ENCODE measurements at places on chromosomes 1 and 21.

- no peak for DNase-seq
Observed at GRCh38 chr1:76625886-76626678, 241.2 kb upstream of the ST6GALNAC5 start.

DNA sequence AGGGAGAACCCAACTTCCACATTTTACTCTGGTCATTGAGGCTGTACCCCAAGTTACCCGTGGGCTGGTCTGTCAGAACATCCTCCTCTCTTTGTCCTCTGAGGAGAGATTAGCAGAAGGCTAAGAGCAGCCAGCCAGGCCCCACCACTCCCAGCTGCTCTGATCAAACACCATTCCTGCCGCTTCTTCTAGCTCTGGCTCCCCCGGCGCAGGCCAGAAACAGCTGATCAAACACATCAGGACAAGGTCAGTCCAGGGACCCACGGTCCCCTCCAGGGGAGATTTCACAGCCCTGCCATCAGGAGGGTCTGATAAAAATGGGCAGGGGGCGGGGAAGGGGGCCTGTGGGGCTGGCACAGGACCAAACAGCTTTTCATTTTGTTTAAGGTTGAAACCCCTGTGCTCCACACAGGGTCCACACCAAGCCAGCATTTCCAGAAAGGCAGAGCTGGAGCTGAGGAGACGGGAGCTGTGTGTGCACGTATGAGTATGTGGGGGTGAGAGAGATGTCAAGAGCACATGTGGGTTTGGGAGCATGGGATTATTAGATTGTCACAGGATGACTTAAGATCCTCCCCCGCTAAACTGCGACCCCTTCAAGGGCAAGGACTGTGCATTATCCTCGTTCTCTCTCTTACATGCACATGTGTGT lies 29.9 kb upstream of the EPHA8 start:
- no peak for DNase-seq

DNA sequence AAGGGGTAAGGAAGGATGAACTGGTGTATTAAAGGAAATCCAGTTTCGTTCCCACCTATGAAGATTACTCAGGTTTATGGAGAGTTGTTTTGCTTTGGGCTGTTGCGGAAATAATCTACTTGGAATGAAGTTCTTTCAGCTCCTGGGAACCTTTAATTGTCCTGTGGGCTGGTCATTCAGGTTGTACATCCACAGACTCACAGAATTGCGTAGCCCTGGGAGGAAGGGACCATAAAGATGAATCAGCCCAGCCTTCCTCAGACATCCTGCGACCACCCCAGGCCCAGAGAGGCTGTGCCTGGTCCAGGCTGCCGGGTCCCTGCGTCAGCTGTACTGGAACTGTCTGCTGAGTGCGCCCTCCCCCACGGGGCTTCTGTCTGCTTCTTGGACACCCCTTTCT lies 72.7 kb downstream of the GALNT2 start:
- no peak for DNase-seq

DNA sequence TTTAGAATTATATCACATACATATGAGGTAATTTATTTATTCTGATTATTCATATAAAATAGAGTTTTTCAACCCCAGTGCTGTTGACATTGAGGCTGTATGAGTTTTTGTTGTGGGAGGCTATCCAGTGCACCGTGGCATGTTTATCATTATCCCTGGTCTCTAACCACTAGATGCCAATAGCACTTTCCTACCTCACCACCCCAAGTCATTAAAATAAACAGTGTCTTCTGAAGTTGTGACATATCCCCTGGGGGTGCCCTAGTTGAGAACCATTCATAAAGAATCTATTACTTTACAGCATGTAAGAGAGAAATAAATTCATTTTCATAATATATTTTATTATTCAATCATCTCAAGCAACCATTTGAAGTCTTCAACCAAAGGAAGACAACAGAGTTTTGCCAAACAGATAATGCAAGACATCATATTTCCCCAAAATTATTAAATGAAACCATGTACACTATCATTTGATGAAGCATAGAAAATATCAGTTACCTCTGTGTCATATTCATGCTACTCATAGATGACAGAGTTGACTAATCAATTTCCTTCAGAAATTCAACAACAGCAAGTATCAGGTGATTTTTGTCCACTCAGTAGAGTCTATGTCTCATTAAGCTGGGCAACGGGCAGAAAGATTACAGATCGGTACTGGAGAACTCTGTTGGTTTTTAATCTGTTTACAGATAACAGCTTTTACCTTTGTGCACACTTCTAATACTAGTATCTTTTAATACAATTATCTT lies 39.5 kb upstream of the RGS1 start:
- no peak for DNase-seq

- DNase-seq, result no peak
Observed at GRCh38 chr1:49136738-49137251, 360.1 kb upstream of the BEND5 start.

DNA sequence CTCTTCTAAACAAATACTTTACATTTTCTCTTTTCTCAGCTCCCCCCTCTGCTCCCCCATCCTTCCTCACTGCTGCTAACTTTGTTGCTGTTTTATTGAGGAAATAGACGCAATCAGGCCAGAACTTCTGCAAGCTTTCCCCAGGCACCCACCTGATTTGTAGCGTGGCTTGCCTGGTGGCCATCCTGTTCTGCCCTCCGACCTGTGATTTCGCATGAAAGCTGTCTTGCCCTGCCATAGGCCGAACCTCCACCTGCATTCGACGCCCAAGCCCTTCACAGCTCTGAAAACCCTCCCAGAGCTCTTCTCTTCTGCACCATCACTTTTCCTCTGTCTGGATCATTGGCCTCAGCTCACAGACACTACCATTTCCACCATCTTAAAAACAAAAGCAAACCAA lies 100.6 kb downstream of the PLPP3 start:
- DNase-seq, result no peak

- no peak for DNase-seq
Observed at GRCh38 chr1:228906223-228906860, 171.1 kb downstream of the RHOU start.

DNA sequence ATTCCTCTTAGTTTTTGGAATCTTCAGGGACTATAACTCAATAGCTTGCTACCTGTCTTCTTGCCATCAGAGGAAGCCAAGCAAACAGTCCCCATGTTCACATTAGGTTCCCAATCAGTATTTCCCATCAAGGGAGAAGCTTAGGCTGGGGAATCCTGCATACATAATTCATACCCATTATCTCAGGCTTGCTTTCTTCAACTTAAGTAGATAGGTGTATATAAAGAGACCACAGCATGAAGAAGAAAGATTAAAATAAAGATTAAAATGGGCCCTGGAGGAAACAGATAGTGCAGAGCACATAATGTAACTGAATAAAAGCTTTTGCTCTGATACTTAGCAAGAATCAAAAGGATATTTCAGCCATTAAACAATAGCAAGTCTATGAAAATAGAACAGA lies 29.0 kb upstream of the KCNK1 start:
- no peak for DNase-seq

DNA sequence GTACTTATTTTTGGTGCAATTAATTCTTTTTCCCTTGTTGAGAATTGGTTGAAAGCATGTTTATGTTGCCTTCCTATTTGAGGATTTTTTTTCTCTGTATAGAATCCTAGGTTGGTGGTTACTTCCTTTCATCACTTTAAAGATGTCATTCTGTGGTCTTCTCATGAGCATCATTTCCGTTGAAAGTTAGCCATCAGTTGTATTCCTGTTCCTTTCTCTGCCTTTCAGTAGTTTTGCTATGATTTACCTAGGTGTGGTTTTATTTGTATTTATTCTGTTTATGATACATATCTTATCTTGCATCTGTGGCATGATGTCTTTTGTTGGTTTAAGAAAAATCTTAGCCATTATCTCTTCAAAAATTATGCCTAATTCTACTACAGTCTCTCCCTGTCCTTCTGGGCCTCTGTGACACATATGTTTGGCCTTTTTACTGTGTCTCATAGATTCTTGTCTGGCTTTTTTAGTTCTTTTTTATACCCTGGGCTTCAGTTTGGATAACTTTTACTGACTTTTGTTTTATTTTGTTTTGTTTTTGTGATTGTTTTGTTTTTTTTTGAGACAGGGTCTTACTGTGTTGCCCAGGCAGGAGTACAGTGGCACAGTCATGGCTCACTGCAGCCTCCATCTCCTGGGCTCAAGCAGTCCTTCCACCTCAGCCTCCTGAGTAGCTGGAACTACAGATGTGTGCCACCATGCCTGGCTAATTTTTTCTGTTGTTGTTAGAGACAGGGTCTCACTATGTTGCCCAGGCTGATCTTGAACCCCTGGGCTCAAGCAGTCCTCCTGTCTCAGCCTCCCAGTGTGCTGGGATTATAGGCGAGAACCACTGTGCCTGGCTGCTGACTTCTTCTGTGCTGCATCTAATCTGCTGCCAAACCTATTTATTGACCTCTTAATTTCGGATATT lies 24.1 kb downstream of the PTGFRN start:
- DNase-seq, result no peak

GRCh38 chr1:221945669-221946068 lies 203.8 kb upstream of the DUSP10 start:
- no peak for DNase-seq

- no peak for DNase-seq
Observed at GRCh38 chr1:166156674-166157073, 10.1 kb downstream of the FAM78B start.

DNA sequence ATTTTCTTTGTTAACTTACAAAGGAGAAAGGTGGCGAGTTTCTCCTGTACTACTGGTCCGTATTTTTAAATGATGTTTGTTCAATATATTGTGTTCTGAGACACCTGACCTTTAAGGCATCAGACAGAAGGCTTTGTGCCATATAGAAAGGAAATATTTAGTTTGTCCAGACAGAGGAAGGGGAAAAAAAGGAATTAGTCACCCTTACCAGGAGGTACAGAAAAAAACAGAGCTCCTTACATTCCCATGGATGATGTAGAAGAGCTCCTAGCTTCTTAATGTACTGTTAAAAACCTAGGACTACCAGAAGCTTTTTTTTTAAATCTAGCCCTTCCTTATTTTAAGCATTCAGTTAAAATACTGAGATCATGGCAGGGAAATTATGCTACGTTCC lies 12.4 kb upstream of the PODN start:
- DNase-seq, result no peak

GRCh38 chr1:163036671-163037070 lies 32.5 kb upstream of the RGS4 start:
- no peak for DNase-seq

- no peak for DNase-seq
Observed at GRCh38 chr21:28602546-28602945, 390.1 kb downstream of the LTN1 start.

- peak; percentile 48 for DNase-seq
Observed at GRCh38 chr1:154404984-154405746, at the start of gene IL6R. Gene IL6R (plus strand): TSS chr1:154405343. CDS start chr1:154405630, 287 bp downstream.

DNA sequence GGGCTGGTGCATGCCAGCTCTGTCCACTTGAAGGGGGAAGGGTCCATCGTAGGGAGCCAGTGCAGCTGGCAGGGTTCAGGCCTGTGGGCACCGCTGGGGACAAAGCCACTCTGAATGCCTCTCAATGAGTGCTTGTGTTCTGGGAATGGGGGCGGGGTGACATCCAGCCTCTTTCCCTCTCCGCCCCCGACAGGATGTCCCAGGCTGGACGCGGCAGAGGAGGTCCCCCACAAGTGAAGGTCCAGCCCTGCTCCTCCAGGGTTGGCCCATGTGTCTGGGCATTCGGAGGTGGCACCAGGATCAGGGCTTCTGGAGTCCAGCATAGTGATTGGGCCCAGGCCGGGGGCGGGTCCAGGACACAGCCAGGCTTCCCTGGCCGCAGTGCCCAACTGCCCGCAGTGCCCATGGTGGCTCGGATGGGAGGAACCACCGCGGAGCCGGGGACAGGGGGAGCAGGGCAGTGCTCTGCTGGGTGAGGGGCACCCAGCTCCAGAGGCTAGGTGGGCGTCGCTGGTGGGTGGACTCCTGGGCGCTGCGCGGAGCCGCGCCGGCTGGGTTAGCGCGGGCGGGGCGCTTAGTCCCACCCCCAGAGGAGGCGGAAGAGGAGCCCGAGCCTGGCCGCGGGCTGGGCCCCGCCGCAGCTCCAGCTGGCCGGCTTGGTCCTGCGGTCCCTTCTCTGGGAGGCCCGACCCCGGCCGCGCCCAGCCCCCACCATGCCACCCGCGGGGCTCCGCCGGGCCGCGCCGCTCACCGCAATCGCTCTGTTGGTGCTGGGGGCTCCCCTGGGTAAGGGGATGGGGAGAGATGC lies at the start of gene SHISA4:
Gene SHISA4, plus strand, starts transcription at position 617 of the 808 bp plus-strand sequence. Its CDS starts 97 bp downstream, at position 714.
- peak; percentile 88 for DNase-seq

GRCh38 chr1:156920233-156921052 lies at the start of gene LRRC71:
Gene LRRC71 (plus strand): TSS chr1:156920632. CDS start chr1:156920804, 172 bp downstream.
- peak; percentile 48 for DNase-seq

DNA sequence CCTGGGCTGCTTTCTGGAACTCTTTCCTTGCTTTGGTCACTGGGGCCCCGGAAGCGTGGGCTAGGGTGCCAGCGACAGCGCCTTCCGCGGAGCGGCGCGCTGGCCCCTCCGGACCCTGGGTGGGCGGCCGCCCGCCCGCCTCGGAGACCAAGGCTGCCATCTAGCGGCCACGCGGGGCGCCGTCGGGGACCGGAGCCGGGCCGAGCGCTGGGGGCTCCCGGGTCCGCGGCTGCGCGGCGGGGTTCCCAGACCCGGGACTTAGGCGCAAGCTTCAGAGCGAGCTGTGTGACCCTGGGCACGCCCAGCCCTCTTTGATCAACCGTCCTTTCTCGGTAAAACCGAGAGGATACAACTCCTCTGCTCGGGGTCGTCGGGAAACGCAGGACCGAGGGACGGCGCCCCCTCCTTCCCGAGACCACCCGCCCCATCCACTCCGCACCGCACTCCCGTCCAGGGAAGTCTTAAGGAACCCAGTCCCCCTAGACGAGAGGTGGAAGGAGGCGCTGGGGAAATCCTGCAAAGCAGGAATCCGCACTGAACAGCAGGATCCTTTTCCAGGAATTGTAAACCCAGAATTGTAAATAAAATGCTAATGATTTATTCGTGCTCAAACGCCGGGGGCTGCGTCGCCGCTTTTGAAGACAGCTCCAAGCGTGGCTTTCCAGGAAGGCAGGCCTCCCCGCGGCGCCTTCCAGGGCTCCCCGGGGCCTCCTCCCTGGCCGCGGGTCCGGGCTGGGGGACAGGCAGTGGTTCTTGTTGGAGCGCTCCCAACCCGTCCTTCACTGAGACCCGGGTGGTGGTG lies 41.2 kb downstream of the RRAGC start:
- peak; percentile 5 for DNase-seq

DNA sequence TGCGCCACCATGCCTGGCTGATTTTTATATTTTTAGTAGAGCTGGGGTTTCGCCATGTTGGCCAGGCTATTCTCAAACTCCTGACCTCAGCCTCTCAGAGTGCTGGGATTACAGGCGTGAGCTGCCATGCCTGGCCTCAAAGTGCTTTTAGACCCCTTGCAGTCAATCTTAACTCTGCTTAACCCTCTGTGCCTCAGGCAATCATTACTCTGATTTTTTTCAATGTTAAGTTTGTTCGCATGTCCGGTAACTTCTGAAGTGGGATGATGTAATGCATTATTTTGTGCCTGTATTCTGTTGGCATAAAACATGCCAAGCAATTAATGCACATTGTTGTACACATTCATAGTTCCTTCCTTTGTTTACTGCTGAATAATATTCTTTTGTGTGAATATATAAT lies 18.6 kb downstream of the SMG7 start:
- no peak for DNase-seq

GRCh38 chr1:155569988-155570592 lies 7.5 kb upstream of the ASH1L start:
- DNase-seq, result no peak
